ENCODE measurements at places on chromosomes 7 and 10. TPM values are rescaled to one million over a fixed set of nuclear protein-coding genes. Genes with fewer than 3 reads are reported as not detected.

VSTM4 gene
- not detected for total RNA-seq

MEOX2 gene
- not detected for total RNA-seq

VAX1 gene
- total RNA-seq = 0.14 TPM

GPR15LG gene
- total RNA-seq = not detected

GRCh38 chr10:22301193-22301592, 15.0 kb upstream of the COMMD3 start:
- no peak for DNase-seq

- DNase-seq = no peak
Observed at GRCh38 chr10:6863381-6863780, 283.3 kb upstream of the PRKCQ start.

DNA sequence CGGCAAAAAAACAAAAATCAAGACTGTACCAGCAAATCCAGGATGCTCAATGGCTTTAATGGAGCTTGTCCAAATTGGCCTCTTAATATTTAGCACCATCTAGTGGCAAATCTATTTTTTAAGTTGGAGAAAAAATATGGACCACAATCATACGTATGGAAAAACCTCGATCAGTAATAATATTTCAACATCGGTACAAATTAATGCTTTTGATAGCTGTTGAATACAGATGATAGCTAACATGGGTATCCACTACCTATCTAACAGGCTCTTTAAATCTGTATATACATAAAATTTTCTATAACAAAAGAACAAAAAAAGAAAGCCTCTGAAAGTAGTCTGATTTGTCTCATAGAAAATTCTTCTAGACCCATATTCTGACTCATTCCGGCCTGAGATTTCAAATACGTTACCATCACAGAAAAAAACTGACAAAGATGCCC, 29.2 kb downstream of the COA1 start:
- peak; percentile 49 for DNase-seq

DNA sequence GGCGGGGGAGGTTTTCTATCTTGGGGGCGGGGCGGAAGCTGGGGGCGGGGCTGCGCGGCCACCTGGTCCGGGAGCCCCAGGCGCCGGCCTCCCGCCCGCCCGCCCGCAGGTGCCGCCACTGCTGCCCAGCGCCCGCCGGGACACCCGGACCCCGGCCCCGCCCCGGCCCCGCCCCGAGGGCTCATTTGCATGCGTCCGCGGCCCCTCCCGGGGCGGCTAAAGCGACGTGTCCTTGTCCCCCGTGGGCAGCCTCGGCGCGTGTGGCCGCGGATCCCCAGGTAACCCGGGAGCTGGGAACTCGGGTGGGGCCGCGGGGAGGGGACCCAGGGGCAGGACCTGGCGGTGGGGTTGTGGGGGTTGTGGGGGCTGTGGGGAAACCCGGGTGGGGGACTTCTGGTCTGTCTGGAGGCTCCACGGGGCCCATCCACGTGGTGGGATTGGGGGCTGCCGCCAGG, at the start of gene BHLHA15:
Gene BHLHA15, plus strand, starts transcription at position 219 of the 455 bp plus-strand sequence. CDS start 871 bp downstream, outside the sequence.
- DNase-seq = no peak

GRCh38 chr7:47196106-47196645, 385.7 kb downstream of the TNS3 start:
- DNase-seq = no peak

DNA sequence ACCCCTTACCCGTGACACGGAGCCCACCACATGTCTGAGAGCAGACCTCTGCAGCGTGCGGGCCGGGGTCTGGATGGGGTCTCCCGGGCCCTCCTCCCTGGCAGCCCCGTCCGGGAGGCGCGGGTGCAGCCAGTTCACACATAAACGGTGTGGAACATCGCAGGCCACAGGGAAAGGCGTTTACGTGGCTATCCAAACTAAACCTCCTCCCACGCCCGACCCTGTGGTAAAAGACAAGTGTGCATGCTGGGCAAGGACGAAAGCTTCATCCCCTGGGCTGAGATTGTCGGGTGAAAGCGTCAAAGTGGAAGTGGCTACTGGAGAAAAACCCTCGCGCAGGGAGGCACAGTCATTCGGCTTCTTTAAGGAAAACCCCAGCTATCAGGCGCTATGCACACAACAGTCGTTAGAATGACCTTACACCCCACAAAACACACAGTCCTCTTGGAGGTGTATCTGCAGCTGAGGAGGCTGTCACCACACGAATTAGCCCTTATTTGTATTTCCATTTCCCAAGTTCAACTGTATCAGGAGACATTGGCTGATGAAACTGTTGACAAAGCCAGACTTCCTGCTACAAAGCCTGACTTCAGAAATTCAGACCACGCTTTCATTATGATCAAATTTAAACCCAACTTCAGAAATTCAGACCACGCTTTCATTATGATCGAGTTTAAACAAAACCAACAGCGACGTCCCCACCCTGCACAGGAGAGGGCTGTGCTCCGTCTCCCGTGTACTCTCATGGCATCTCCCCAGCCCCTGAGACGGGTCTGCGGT, 15.3 kb downstream of the GPER1 start:
- DNase-seq = no peak

GRCh38 chr10:52883996-52884871, 111.7 kb upstream of the MBL2 start:
- peak; percentile 97 for DNase-seq

GRCh38 chr7:53800746-53801145, 741.4 kb upstream of the VSTM2A start:
- DNase-seq = no peak

DNA sequence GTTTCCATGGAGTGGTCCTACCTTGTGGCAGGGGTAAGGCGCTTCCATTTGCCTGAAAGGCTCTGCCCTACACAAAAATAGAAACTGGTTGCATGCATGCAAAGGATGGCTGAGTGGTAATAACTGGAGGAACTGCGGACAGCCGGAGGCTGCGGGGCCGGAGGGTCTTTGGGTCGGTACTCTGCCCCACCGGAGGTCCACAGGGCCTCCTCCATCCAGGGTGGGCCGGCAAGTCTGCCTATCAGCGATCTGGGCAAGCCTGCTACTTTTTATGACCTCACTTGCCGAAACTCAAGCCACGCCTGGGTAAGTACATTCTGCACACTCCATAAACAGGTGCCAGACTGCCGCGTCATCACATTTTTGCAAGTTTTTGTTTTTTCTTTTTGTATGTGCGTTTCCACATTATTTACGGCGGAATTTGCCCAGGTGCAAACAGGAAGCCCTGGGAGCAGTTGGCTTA, 30.0 kb downstream of the TACC2 start:
- DNase-seq = peak; percentile 83

DNA sequence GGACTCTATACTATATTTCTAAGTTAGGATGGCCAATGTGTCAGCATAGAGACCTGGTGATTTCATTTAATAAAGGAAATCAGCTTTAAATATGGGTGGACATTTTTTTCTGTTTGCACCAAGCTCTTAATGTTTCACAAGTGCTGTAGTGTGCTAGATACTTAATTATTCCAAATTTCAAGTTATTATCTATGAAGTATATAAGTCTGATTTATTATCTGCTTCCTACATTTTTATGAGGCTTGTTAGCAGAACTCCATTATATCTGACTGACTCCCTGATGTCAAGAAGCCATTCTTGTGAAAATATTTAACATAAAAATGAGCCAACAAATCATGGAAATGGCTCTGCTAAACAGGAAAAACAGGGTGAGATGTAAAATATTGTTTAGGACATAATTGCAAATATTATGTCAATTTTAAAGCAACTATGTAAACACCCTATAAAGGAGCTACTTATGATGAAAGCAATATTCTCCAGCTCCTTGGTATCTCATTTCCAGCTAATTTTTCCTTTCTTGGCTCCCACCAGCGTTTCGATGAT, 1415.2 kb downstream of the GATA3 start:
- no peak for DNase-seq

- peak; percentile 97 for DNase-seq
Observed at GRCh38 chr7:41189866-41190265, 513.0 kb downstream of the INHBA start.

DNA sequence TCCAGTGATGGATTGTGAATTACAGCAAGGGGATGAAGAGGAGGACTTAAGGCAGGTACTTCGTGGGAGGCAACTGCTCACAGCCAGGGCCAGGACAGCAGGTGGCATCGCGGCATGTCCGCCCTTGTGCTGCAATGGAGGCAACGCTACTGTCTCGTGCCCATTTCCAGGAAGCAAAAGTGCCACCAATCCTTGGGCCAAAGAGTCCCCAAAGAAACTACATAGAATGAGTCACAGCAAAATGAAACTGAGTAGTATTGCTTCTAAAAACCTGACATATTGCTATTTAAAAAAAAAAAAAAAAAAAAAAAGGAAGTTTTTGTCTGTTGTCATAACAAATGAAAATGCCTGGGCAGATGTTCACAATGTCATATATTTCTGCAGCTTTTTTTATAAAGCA, 46.6 kb downstream of the RSU1 start:
- DNase-seq = no peak

- DNase-seq = no peak
Observed at GRCh38 chr7:35630024-35630972, 64.6 kb downstream of the HERPUD2 start.

DNA sequence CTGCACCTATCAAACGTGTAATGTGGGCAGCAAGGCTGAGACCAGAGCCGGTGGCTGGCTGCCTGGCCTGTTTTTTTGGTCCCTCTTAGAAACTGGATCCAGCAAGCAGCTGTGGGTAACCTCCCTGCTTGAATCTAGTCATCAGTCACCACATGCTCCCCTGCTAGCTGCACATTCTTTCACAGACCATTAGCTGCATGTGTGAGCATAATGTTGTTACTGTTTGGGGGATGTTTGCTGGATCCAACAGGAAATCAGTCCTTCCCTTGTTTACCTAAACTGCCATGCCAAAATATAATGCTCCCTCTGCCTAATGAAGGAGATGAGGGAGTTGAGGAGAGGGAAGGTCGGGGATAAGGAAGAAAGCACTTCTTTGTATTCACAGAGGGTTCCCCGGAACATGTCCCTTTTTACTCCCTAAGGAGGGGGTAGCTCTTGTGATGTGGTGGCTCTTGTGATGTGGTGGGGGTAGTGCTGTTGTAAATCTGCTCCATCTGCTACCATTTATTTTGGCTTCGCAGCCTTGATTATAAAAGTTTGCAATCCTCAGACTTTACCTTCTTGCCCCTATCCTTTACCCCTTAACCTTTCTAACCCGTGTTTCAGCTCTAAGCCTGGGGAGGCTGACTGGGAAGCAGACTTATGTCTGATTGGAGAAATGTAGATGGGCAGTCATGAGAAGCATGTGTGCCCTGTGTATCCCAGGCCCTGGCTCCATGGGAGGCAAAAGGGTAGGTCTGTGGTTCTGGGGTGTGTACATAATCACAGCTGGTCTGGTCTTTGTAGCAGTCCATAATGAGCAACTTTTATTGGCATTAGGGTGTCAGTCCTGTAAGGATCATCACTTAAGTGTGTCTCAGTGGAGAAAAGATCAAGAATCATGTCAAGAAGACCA, 20.8 kb downstream of the LOXL4 start:
- no peak for DNase-seq

GRCh38 chr7:151551820-151552219, 32.1 kb upstream of the RHEB start:
- DNase-seq = no peak

DNA sequence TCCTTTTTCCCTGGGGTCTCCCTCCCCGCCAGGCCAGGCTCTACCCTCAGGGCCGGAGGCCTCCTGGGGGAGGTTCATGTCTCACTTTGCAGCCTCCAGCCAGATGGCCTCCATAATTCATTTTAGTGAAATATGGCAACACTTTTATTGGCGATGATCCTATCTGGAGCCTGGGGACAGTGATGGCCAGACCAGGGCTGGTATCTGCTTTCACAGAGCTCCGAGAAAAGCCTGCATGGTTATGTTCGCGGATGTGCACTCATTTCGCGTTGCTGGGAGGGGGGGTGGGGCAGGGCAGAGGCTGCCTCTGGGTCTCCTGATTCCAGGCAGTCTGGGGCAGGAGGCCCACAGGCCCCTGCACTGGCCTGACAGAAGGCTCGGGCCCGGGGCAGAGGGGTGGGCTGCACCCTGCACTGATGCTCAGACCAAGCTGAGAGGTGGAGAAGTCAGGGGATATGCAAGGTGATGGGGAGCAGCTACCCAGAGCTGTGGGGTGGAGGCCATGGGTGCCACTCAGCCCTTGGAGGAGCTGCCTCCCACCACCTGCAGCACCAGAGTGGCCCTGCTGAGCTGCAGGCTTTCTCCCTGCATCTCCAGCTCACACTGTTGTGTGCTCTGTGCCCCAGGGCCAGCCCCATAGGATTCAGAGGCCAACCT, 85.3 kb upstream of the RET start:
- no peak for DNase-seq

DNA sequence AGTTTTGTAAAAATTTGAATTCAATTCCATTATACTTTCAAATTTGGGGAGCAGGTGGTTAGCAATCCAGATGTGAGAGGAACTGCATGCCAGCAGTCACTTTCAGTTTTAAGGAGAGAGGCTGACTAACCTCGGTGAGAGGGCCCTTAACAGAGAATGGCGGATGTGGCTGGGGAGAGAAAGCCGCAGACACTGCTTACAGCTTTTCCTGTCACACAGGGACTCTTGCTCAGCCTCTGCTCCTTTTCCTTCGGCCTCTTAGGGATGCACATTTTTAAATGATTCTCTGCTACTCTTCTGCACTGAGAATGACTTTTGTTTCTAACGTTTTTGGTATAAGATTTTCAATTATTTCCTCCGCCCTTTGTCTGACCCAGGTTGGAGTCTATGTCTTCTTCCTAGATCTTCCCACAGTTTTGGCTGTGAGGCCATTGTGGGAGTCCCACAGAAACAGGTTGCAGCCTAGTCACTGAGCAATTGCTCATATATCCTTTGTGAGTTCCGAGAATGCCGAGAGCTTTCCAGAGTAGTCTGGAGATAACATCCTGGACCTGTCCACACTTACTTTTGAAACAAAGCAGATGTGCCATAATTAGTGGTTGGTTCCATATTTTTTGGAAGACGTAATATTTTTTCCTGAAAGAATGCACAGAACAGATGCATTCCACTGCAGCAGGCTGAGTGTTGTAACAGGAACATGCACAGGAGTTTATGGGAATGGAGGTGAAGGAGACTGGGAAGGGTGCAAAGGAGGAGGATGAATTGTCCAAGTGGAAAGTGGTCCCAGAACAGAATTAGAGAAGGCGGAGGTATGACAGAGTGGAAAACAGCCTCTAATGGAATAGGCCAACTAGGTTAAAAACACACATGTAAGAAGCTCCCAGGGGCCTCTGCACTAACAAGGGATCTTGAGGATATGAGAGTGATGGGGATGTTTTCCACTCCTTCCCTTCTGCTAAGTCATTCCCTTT, 168.0 kb upstream of the ZNF32 start:
- no peak for DNase-seq

GRCh38 chr10:47104786-47105385, 193.7 kb downstream of the PTPN20 start:
- DNase-seq = no peak

DNA sequence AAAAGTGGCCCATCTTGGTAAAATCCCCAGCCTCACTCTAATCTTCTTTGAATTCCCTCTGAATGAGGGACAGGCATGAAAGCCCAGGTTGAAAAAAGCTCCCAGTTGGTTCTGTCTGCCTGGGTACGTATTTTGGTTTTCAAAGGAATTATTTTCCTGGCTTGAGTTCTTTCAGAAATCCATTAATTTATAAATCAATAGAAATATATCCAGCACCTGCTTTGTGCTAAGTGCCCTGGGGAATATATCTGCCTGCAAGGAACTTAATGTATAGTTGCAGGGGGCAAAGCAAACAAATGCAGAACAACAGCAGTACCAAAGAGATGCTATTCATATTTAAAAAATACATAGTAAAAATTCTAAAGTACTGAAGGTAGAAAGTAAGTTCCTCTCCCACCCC, 362.7 kb downstream of the REEP3 start:
- DNase-seq = no peak

GRCh38 chr10:1148855-1149605, 92.8 kb downstream of the WDR37 start:
- DNase-seq = no peak

Data from foreskin keratinocyte (primary cell).